ENCODE measurements at places on chromosomes 1 and 21.

- DNase-seq, result no peak
Observed at GRCh38 chr1:172885411-172885810, 165.3 kb downstream of the TNFSF18 start.

DNA sequence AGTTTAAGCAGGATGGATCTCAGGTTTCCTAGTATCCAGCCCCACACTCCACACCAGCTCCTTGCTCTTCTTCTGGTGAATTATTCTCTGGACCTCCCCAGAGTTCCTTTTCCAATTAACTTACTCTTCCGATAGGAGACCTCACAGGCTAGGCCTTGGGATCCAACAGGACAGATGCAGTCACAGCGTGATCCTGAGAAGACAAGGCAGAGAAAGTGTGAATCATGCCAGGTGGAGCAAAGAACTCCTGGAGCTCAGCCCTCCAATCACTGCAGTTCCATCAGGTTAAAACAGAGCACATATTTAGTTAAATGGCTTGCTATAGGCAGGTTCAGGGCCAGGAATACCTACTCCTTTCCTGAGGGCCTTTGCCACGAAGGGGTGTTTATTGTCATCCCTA is 34.1 kb downstream of the C8B start:
- DNase-seq, result no peak

DNA sequence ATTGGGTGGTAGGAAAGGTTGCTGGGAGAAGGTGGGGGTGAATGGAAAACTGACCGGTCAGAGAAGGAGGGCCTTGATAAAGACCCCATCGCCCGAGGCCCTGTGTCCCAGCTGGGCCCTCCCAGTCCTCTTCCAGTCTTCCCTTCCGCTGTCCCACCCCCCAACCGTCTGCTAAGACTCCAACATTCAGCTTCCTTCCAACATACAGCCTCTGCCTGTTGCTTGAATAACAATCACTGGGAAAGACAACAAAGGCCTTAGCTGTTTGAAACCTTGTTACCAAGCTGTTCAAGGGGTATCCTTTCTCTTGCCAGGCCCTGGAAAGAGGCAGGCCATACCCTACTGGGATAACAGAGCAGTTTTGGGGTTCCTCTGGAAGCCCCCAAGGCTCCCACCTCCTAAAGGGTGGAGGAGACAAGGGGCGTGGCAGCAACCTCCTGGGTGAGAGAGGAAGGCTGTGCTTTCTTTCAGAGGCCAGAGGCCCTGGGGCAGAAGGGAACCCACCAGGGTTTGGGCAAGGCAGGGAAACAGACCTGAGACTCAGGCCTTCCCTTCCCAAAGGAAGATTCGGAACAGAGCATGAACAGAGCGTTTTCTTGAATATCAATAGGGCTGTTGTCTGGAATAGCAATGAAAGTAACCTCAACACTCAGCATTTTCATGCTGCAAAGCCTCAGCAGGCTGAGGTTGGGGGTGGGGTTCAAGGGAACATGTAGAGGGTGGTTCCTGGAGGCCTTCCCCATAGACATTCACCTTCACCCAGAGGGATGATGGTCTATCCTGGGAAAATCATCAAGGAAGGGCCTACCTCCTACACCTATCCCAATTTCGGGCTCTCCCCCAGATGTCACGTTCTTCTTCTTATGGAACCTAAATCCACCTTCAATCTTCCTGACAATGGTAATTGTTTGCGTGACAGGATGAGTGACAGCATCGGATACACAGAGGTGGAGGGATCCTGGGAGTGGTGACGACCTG is 4.1 kb downstream of the ETNK2 start:
- DNase-seq, result no peak

GRCh38 chr21:45276596-45276995 is 11.1 kb downstream of the POFUT2 start:
- DNase-seq, result no peak

DNA sequence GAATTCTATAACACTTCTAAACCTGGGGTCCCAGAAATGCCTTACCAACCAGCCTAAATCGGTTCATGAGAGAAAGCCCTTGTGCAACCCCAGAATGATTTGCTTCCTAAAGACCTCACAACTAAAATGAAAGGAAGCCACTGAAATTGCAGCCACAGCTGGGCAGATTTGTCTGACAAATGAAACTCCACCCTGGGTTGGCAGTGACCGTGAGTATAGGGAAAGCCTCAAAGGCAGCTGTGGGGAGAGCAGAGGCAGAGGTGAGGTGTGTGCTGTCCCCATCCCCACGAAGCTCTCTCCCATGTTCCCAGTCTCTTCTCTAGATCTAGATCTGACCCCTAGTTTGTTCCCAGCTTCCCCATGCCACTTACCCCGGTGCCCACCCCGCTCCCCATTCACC is 23.1 kb downstream of the RHBDL2 start:
- no peak for DNase-seq

DNA sequence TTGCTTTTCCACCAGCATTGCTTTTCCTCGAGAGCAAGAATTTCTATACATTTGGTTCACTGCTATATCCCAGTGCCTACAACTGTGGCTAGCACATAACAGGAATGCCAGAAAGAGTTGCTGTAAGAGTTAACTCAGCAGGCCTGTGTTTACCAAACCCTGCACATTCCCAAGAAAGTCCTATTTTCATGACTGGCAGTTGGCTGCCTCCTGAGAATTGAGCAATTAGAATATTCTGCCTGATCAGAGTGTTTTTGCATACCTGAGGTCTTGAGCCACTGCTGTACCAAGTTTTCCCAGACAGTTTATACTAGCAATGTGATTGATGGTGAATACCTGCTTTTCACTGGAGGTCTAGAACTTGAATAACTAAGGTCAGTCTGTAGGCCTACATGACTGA is 2.7 kb upstream of the GNPAT start:
- DNase-seq, result no peak

GRCh38 chr1:204572923-204573922 is 57.0 kb downstream of the MDM4 start:
- DNase-seq, result no peak

DNA sequence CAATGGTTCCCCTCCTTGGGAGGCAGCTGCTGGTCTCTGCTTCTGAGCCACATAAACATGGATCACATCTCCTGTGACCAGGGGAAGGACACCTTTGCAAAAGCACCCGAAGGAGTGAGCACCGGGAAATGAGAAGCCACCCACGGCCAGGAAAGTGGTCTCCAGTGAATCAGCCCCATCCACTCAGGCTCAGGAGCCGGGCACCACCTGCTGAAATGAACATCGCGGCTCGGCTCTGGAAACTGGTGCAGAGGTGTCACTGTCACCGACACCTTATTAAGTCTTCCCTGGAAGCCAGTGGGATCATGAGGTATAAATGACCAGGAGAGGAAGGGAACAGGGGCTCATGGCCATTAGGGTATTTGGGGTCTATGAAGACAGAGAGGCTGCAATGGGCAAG is 207.2 kb upstream of the C1orf174 start:
- DNase-seq, result no peak

DNA sequence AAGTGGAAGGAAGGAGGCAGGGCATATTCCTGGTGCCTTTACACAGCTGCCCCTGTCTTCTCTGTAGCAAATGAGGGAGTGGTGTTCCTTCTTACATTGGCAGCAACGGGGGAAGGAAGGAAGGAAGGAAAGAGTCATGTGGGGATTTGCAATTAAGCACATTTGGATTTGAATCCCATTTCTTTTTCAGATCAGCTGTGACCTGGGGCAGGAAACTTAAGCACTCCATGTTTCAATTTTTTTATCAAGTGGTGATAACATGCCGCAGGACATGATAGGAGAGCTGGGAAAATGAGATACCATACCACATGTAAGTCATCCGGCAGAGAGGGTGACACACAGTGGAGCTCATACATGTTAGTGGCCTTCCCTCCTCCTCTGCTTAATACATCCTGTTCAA is 186.8 kb downstream of the APP start:
- no peak for DNase-seq

- DNase-seq, result peak; percentile 31
Observed at GRCh38 chr1:192575499-192576189, at the start of gene RGS1. Gene RGS1, plus strand, starts transcription at chr1:192575773. Its CDS starts 20 bp downstream, at chr1:192575793.

DNA sequence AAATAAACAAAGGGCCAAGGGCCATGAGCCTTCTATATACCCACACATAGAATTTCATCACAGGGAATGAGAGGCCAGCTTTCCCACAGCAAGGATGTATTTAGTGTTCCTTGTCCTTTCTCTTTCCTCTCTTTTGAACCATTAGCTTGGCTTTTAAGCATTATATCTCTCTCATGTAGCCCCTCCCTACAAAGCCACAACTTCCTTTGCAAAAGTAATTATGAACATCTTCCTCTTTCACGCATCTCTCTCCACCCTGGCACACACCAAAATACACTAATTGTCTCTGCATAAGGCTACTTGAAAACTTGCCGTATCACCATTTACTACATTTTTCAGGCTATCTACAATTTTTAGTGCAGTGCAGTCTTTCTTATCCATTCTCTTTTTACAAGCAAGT is 1.9 kb upstream of the AK5 start:
- DNase-seq, result no peak

GRCh38 chr1:233097959-233098580 is 147.7 kb downstream of the NTPCR start:
- no peak for DNase-seq

GRCh38 chr1:193533853-193534252 is 347.4 kb upstream of the B3GALT2 start:
- DNase-seq, result no peak

DNA sequence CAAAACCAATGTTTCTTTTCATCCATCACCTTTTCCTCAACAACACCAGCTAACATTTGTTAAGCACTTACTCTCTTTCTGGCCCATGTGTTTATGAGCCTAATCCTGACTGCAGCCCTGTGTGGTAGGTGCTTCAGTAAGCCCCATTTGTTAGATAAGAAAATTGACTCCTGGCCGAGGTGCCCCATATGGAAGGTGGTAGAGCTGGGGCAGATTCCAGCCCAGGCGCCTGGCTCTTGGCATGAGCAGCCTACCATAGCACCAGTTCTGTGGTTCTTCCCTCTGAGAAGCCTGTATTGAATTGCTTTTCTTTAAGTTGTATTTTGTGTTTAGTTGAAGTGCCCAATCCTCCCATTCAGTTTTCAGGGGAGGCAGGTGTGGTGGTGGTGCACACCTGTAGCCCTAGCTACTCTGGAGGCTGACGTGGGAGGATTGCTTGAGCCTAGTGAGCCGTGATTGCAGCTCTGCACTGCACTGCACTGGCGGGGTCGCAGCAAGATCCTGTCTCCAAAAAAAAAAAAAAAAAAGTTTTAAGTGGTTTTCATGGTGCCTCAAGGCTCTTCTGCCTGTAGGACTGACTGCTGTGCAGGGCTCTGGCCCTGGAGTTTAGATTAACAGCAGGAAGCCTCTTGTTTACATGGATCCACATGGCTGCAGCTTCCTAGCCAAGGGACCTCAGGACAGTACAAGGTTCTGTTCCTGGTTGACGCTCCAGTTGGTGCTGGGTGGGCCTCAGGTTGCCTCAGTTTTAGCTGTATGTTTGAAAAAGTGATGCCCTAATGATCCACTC is 125.9 kb downstream of the MRPS6 start:
- DNase-seq, result no peak

DNA sequence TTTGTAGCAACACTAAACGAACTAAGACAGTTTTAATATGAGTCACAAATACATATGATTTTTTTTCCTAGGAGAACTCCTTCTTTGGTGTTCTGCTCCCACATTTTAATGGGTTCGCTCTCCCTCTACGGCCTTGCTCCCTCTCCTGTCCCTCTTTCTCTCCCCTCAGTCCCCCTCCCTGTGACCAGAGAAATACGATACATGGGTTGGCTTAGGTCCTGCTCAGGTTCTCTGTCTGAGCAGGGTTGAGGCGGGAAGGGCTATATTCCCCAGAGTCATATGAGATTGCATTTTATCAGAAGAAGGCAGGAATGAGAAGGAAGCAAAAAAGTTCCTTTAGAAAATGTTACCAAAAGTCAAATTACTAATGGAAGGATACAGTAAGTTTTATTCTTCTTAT is 44.6 kb downstream of the UBE2U start:
- DNase-seq, result no peak

Data from colonic mucosa (tissue), 4 donors.